ENCODE measurements at places on chromosomes 5 and 9.

- H3K4me3 ChIP-seq: no peak overlapping the region
- no peaks in the 10 kb centered on the region for H3K4me1 ChIP-seq
- no peak for DNase-seq
- H3K27ac ChIP-seq: peak overlapping the region; percentile 56
- no peaks in the 10 kb centered on the region for H3K27me3 ChIP-seq
These were observed 80.6 kb downstream of the COL5A1 start for GRCh38 chr9:134722120-134722701.

DNA sequence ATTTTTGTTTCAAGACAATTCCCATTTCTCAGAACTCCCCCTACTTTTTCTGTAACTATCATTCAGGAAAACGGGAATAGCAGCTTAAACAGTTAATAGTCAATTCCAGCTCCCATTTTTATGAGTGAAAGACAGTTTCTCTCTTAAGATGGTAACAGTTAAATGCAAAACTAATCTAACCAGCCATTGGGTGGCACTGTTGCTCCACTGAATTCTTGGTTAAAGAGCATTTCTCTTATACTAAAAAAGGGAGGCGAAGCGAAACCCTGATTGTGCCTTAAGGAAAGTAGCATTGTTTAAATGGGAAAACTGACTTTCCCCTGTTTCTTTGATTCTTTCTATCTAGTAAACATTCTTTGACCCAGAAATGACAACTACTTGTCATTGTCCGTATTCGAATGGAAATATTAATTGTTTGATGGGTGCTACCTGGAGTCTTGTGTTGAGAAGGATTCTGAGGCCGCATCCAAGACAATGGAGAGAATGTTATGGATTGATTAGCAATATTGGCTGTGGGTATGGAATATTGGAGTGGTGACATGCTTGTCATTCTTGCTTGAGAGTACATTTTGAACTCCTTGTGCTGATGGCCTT, 507.8 kb downstream of the MAT2B start:
- no peaks in the 10 kb centered on the region for H3K36me3 ChIP-seq
- H3K27me3 ChIP-seq: no peaks in the 10 kb centered on the region
- H3K4me3 ChIP-seq: no peak overlapping the region
- peak overlapping the region; percentile 9 for H3K27ac ChIP-seq
- peaks cover 15% of the 10 kb centered on the region for H3K4me1 ChIP-seq
- peak; percentile 45 for DNase-seq

DNA sequence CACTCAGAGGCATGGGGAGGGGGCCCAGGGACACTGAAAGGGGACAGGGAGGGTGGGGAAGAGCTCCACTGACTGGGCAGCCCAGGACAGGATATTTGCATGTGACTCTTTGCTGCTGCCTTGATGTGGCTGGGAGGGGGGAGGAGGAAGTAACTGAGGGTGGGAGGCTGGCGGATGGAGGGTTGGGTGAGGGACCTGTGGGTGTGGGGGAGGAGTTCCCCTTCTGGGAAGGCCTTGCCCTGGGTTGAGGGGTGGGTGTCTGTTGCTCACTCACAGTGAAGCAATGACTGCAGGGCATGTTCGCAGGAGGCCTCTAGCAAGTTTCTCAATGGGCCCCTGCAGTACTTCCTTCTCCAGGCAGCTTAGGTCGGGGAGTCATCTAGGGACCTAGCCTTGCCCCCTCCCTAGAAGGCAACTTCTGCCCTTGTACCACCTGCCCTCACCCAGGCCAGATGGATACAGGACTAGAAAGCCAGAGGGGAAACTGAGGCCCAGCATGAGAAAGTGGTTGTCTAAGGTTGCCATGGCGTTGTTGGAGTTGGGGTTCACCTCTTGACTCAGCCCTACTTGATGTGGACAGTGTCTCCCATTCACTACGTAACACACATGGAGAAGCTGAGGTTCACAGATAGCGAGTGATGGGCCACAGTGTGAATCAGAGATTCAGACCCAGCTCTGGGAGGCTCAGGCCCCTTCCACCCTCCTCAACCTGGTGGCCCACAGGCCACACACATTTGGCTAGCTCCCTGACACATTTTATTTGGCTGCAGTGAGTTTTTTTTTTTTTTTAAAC, 3.0 kb downstream of the GRK6 start:
- DNase-seq: no peak
- H3K4me1 ChIP-seq: peaks cover 6% of the 10 kb centered on the region

GRCh38 chr5:3377176-3377575, 218.5 kb upstream of the IRX1 start:
- peaks cover 26% of the 10 kb centered on the region for H3K27me3 ChIP-seq
- H3K36me3 ChIP-seq: no peaks in the 10 kb centered on the region
- DNase-seq: no peak
- no peak overlapping the region for H3K27ac ChIP-seq

DNA sequence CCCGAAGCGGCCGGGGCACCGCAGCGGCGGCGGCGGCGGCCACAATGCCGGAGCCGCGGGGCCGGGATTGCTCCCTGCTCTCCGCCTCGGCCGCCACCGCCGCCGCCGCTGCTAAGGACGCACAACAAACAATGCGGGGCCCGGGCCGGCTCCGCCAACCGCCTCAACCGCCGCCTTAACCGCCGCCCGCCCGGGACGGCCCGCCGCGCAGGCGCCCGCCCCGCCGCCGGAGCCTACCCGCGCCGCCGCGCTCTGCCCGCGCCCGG, 254 bp downstream of the STRBP start:
- peak overlapping the region; percentile 73 for H3K4me3 ChIP-seq
- peaks cover 26% of the 10 kb centered on the region for H3K4me1 ChIP-seq
- H3K36me3 ChIP-seq: no peaks in the 10 kb centered on the region
- H3K27me3 ChIP-seq: no peaks in the 10 kb centered on the region

GRCh38 chr9:135575995-135576631, 14.6 kb downstream of the PAEP start:
- H3K4me1 ChIP-seq: no peaks in the 10 kb centered on the region
- no peak overlapping the region for H3K27ac ChIP-seq
- no peak for DNase-seq
- H3K27me3 ChIP-seq: peaks cover 7% of the 10 kb centered on the region
- no peak overlapping the region for H3K4me3 ChIP-seq
- H3K36me3 ChIP-seq: no peaks in the 10 kb centered on the region

DNA sequence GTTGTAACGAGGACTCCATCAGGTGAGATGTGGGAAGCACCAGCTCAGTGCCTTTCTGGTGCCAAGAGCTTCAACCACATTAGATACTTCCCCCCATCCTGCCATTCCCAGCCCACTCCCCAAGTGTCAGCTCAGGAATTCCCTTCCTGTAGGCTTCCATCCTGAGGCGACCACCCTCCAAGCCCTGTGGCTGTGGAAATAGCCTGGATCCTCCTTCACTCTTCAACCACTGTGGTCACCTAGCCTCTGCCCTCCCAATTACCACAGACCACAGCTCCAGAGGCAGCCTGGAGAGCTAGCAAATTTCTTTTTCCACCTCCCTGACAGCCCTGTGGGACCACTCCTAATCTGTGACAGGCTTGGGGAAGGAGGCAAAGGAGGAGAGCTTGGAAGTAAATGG, 219.8 kb upstream of the MAP3K1 start:
- DNase-seq: no peak
- no peaks in the 10 kb centered on the region for H3K4me1 ChIP-seq
- H3K36me3 ChIP-seq: no peaks in the 10 kb centered on the region
- peaks cover 26% of the 10 kb centered on the region for H3K27me3 ChIP-seq
- no peak overlapping the region for H3K27ac ChIP-seq

DNA sequence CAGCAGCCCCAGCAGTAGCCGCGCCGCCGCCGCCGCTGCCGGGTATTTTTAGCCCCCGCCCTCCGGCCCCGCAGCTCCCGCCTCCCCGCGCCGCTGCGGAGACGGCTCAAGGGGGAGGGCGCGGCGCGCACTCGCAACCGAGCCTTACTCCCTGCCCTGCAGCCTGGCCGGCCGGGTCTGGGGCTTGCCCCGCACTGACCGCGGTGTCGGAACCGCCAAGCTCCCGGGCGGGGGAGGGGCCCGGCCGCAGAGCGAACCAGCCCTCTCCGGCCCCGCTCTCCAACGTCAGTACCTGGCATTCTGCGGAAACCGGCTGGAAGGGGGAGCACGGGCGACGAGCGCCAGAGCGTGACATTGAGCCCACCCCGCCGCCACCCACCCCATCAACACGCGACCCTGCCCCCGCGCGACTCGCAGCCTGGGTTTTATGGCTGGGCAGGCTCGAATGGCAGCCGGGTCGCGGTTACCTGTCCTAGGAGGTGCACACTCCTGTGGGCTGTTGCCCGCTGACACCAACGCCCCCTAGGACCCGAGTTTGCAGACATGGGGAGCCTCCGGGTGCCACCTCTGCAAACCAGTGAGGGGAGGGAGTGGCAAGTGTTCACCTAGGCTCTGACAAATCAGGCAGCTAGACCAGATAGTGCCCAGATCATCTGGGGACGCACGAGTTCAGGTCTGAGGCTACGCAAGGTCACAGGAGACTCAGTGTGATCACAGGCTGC, at the start of gene ACSL6:
ACSL6 (minus strand) TSS at position 37 of the 722 bp plus-strand sequence. CDS start 105 bp downstream, outside the sequence.
- no peak for DNase-seq
- no peaks in the 10 kb centered on the region for H3K36me3 ChIP-seq
- peaks cover 6% of the 10 kb centered on the region for H3K4me1 ChIP-seq
- H3K4me3 ChIP-seq: peak within 1 kb of the TSS; percentile 67

GRCh38 chr5:54344653-54345052, 34.3 kb upstream of the ARL15 start:
- H3K4me3 ChIP-seq: no peak overlapping the region
- no peak for DNase-seq
- no peaks in the 10 kb centered on the region for H3K27me3 ChIP-seq

DNA sequence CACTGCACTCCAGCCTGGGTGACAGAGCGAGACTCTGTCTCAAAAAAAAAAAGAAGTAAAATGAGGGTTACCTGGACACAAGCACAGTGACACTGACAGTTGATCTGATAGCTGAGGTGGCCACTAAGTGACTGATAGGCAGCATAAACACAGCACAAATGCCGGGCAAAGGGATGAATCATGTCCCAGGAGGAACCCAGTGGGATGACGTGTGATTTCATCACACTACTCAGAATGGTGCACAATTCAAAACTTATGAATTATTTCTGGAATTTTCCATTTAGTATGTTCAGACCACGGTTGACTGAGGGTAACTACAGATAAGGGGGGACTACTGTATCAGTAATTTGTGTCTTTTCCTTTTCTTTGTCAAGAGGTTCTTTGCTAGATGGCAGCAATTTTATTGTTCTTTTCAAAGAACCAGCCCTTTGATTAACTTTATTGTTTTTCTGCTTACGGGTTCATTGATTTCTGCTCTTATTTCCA, 34.3 kb upstream of the RNF130 start:
- H3K4me3 ChIP-seq: no peak overlapping the region
- peaks cover 2% of the 10 kb centered on the region for H3K36me3 ChIP-seq
- no peak overlapping the region for H3K27ac ChIP-seq
- no peak for DNase-seq

- H3K27ac ChIP-seq: no peak overlapping the region
- H3K27me3 ChIP-seq: no peaks in the 10 kb centered on the region
- no peak for DNase-seq
- H3K4me3 ChIP-seq: no peak overlapping the region
- H3K4me1 ChIP-seq: no peaks in the 10 kb centered on the region
- H3K36me3 ChIP-seq: no peaks in the 10 kb centered on the region
These were observed 1.3 kb upstream of the OR13J1 start for GRCh38 chr9:35871545-35871944.

GRCh38 chr9:35910613-35911359, 1.5 kb downstream of the SPAAR start:
- H3K4me1 ChIP-seq: peaks cover 14% of the 10 kb centered on the region
- peaks cover 8% of the 10 kb centered on the region for H3K27me3 ChIP-seq
- no peak overlapping the region for H3K27ac ChIP-seq
- no peak overlapping the region for H3K4me3 ChIP-seq
- no peaks in the 10 kb centered on the region for H3K36me3 ChIP-seq

GRCh38 chr5:38455796-38456330, 100.6 kb downstream of the LIFR start:
- H3K27ac ChIP-seq: no peak overlapping the region
- DNase-seq: no peak
- no peak overlapping the region for H3K4me3 ChIP-seq
- no peaks in the 10 kb centered on the region for H3K4me1 ChIP-seq

- no peak overlapping the region for H3K4me3 ChIP-seq
- no peak overlapping the region for H3K27ac ChIP-seq
- DNase-seq: no peak
These were observed 355.1 kb upstream of the RFX3 start for GRCh38 chr9:3880851-3881250.

GRCh38 chr9:91515074-91515687, 91.5 kb upstream of the NFIL3 start:
- peaks cover 8% of the 10 kb centered on the region for H3K4me1 ChIP-seq
- no peaks in the 10 kb centered on the region for H3K36me3 ChIP-seq
- no peak overlapping the region for H3K4me3 ChIP-seq
- no peak for DNase-seq
- H3K27me3 ChIP-seq: no peaks in the 10 kb centered on the region

Data from progenitor cell of endocrine pancreas (in vitro differentiated cells).